Stimulated activated CD8-positive, alpha-beta memory T cell treated with anti-CD3 and anti-CD28 coated beads, Interleukin-2, amount 100 ng/mL, for 1 hour (primary cell): ENCODE measurements at places on chromosomes 1 and 21.

DNA sequence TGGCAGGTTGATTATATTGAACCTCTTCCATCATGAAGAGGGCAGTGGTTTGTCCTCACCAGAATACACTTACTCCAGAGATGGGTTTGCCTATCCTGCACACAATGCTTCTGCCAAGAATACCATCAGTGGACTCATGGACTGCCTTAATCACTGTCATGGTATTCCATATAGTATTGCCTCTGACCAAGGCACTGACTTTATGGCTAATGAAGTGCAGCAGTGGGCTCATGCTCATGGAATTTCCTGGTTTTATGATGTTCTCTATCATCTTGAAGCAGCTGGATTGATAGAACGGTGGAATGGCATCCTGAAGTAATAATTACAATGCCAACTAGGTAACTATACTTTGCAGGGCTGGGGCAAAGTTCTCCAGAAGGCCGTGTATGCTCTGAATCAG, 16.6 kb upstream of the GBP6 start:
- DNase-seq, result no peak

GRCh38 chr1:201450721-201451291, 18.2 kb downstream of the PHLDA3 start:
- no peak for DNase-seq

DNA sequence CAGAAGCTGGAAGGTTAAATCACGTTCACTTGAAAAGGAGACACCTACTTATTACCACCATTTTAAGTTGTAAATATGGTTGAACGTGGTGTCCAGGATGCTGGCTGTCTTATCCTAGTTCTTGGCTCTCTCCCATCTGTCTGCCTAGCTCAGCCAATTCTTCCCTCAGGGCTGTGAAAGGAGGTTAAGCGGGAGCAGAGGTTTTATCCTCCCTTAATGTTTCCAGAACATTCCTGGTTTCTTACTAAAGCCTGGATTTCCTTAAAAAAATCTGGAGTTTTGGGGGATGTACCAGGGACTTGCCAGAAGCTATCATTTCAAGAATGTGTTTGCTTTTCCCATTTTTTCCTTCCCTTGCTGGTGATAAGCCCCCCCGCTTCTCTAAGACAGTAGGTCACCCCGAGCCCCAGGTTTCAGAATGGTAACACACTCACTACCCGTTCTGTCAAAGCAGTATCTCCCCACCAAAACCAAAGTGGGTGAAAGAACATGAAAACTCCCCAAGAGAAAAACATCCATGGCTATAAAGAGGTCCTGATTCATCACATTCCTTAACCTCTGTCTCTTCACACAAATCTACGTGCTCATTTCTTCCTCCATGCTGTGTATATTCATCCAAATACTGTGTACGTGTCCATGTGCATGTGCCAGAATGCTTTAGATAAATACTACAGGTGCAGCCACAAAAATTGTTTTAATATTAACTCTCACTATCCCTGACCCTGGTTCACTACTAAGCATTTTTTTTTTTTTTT, 114.7 kb downstream of the MAP3K21 start:
- DNase-seq, result no peak

- no peak for DNase-seq
Measured at GRCh38 chr1:231734417-231734816, 107.8 kb downstream of the DISC1 start.

DNA sequence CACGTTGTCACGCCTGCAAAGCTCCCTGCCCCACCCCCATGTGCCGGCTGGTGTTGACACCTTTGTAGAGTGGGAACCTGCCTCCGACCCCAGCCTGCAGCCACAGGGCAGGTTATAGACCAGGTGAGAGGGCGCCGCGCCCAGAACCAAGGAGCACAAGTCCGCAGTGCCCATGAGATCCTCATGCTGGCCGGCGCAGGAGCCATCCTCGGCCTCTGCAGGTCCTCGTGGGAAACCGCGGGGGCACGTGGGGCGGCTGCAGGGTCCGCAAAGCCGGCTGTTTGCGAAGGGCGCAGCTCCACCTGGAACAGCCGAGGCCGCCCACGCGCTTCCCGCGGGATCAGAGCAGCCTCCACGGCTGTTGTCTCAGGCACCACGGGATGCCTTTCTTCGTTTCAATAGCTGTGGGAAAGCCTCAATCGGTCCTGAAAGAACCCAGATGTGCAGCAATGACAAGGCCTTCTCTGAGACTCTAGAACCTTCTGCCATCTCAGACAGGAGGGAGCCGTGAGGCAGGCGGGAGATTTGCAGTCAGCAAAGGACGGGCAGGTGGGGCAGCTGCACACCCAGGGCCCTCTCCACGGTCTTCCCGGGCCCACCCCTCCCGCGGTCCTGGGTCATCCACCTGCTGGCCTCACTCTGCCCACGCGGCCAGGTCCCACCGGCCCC, 29.9 kb downstream of the POFUT2 start:
- DNase-seq, result no peak

- no peak for DNase-seq
Measured at GRCh38 chr1:219897914-219898313, 30.4 kb downstream of the SLC30A10 start.

DNA sequence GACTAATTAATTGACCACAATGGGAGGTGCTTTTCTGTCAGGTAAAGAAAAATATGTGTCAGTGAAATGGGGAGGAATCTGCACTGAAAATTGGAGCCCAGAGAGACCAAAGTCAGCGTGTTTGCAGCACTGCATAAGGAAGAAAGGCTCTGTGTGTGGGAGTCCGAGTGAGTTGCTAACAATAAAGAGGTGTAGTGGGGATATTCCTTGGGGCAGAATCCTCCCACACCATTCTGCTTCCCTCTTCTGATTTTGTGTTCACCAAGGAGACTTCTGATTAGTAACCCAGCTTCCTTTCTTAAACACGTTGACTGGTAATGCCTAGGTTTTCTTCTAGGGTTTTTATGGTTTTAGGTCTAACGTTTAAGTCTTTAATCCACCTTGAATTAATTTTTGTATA, 240.5 kb downstream of the RPS6KC1 start:
- DNase-seq, result no peak

DNA sequence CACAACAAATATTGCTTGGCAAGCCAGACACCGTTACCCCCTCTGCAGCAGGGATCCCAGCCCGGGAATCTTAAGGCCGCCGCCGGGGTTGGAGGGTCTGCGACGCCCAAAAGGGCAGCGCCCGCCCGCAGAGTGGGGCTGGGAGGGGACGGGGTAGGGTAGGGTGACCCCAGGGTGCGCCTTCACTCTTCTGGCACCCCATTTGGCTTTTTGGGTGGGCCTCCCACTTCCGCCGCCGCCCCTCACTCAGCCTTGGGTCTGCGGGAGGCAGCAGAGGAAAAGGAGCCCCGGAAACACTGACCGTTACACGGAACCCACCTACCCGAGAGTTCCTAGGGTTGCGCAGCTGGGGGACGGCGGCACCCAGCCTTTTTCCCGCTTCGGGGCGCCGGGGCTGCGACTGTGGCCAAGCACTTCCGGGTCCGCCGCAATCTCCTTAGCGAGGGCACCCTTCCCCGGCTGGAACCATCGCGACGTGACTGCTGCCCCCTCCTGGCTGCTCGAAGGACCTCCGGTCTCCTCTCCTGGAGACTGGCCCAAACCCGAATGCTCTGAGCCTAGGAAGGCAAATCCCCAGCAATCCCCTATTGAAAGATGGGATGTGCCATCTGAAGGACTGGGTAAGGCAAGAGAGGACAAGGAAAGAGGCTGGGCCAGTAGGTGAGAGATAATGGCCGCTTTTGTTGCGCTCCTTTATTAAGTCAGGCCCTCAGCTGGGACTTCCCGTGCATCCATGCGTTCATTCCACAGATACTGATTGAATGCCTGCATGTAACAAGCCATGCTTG, at the start of gene PIGC:
TSS of gene PIGC (minus strand) at position 404 of the 788 bp plus-strand sequence. CDS start 1,447 bp downstream, outside the sequence.
- DNase-seq, result peak; percentile 87

- DNase-seq, result no peak
Measured at GRCh38 chr1:93714356-93714755, 32.7 kb upstream of the BCAR3 start.
